ENCODE measurements at places on chromosomes 11 and 22.

DNA sequence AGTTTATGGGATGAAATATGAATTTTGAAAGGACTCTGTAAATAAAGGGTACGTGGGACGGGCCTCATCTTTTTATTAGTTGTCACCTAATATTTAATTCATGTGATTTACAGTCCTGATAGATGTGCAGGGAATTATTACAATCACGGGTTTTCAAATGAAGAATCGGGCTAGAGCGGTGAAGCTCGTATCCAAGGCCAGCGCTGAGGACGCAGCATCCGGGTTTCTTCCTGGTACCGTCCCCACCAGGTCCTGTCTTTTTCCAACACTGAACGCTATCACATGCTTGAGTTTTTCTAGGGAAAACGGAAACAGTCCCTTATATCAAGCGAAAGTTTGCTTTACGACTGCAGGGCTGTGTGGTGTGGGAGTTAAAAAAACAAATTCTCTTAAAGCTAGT lies 787 bp downstream of the SMDT1 start:
- DNase-seq: no peak

- no peak for DNase-seq
These were observed 62.6 kb downstream of the CWC15 start for GRCh38 chr11:94910779-94911178.

GRCh38 chr11:62921201-62921572 lies at the start of gene CHRM1:
Gene CHRM1 (minus strand): TSS chr11:62921363. CDS start chr11:62911100, 10,263 bp downstream.
- DNase-seq: no peak

GRCh38 chr11:68843703-68844312 lies 2.1 kb upstream of the CPT1A start:
- peak; percentile 19 for DNase-seq

DNA sequence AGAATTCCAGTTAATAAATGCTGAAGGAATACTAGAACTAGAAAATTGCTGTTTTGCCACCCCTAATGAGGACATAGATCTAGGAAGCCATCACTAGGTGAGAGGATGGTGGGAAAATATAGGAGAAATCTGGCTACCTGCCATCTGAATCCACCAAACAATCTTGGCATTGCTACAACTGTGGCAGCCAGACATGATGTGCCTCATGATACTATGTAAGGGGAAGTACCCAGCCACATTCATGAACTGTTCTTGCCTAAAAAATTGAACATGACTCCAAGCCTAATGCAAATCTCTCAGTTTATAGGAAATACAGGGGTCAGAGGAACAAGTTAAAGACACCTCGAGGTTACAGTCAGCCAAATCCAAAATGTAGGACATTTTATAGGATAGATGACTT lies 72.8 kb downstream of the SFI1 start:
- no peak for DNase-seq

DNA sequence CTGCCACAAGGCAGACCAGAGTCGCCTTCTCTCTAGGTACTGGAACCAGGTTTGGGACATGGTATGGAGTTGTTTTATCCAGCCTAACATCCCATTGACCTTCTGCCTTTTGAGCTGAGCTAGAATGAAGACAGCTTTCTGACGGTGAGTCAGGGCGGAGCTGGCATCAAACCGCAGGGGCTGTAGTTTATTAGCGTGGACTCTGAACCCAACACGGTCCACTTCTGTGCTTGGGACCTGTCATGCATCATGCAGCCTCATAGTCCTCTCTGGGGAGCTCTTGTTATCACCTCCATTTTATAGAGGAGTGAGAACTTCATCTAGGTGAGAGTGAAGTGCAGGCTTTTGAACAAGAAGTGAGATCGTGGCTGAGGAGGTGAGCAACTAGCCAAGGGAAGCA lies 8.3 kb downstream of the GAL3ST1 start:
- no peak for DNase-seq

DNA sequence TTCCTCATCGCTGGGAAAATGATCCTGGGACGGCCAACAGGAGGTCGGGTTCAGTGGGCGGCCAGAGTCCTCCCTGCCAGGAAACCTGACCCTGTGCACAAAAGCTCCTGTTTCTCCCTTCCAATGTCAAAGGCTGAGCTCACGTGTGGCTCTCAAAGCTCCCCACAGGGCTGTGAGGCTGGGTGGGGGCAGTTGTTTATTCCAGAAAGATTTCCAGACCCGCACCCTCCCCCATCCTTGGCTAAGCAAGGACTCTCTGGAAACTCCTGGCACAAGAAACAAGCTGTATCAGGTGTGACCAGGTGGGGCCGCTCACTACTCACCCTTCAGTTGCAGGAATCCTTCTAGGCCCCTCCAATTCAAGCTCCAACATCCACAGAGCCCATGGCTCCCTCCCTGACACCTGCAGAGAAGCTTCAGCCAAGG lies 131.9 kb downstream of the SHANK2 start:
- DNase-seq: no peak

DNA sequence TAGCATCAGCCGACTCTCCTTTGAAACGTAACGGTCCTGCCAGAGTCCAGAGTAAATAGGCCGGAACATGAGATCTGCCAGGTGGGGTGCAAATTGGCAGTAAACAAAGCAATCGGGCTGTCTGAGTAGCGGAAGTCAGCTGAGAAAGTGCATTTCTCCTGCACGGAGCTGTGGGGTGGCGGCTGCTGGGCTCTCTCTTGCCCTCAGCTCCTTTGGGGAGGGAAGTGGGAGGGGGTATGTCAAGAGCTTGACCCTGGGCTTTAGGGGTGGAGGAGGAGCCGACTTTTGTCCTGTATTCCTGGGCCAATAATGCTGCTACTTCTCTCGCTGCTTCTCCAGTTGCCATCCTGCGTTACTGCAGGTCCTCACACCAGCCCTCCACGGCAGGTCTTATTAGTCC lies 11.6 kb downstream of the GRIK4 start:
- no peak for DNase-seq

DNA sequence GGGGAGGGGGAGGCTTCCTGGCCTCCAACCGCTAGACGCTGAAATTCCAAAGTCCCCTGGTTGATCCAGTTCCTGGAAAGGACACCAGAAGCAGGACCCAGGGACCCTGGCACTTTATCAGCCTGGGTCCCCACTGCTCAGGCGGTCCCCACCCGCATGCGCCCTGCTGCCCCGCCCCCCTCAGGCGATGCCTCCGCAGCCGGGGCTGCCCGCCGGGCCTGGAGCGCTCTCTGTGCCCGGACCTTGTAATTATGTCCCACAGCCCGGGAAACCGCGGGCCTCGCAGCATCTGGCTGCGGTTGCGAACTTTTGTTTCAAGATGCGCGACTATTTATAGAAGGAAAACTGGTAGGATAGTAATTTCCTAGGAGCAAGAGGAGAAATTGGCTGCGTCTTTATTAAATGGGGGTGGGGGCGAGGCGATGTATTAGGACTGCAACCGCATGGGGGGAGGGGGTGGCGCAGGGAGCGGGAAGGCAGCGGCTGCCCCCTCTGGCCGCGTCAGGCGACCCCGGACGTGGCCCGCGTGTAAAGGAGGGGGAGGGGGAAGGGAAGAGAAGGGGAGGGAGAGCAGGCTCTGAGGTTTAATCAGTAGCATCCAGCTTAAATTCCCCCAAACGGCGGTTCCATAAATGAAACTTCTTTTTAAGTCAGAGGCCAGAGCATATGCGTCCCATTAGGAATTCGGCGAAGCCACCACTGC lies 6.1 kb downstream of the WNT7B start:
- DNase-seq: no peak

GRCh38 chr11:131868629-131869507 lies 498.5 kb downstream of the NTM start:
- DNase-seq: no peak

DNA sequence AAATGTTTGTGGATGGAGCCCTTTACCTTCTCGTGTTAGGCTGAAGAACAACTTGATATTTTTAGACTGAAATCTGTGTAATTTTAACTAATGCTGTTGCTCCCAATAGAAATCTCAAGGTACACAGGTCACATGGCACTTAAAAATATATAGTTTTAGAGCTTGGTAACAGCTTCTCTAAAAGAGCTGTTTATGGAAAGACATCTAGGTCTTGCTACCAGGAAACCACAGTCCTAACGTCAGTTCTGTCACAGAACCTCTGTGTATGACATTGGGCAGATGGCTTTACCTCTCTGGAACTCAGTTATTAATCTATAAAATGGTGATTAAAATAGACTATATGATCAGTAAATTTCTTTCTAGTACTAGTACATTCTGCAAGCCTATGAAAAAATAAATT lies 35.4 kb downstream of the PAK1 start:
- no peak for DNase-seq

DNA sequence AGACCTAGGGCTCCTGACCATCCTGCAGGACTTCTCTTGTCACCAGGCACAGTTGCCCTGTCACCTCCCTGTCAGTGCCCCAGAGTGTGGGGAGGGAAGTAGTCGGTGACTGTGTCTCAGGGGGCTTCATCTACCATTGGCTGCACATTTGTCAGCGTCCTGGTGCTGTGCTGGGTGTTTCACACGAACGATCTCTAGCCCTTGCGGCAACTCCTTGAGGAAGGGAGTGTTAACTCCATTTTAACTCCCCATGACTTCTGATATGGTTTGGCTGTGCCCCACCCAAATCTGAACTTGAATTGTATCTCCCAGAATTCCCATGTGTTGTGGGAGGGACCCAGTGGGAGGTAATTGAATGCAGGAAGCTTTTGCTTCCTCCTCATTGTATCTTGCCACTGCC lies 7.1 kb downstream of the TSKU start:
- no peak for DNase-seq

GRCh38 chr22:29125844-29126243 lies 53.0 kb downstream of the KREMEN1 start:
- no peak for DNase-seq

GRCh38 chr11:126700768-126701519 lies 299.6 kb downstream of the KIRREL3 start:
- no peak for DNase-seq

DNA sequence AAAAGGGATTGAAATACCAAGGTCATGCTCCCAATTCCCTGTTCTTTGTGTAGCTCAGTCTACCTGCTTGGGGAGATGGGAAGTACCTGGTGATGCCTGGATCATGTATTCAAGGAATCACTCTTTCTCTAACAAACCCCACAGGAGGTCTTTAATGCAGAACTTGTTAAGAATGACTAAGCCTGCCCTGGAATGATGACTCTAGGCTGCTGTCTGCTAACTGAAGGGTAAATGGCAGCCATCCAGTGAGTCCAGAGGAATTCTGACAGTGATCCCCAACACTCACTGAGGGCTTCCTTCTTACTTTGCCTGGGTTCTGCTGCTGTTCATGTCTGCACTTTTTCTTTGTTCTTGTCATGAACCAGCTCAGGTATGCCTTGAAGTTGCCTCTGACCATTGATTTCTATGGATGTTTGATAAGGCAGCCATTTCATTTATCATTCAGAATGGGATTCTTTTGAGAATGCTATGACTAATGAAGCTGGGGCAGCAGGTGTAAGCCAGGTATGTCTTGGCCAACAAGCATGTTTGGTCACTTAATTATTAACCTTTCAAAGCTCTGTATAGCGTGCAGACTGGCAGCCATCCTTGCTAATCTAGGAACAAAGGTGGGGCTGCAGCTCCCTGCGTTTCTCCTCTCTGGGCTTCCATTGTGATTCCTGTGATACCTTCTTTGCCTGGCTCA lies 11.4 kb downstream of the PRSS23 start:
- DNase-seq: no peak

GRCh38 chr22:33124471-33124870 lies 66.3 kb upstream of the SYN3 start:
- no peak for DNase-seq

DNA sequence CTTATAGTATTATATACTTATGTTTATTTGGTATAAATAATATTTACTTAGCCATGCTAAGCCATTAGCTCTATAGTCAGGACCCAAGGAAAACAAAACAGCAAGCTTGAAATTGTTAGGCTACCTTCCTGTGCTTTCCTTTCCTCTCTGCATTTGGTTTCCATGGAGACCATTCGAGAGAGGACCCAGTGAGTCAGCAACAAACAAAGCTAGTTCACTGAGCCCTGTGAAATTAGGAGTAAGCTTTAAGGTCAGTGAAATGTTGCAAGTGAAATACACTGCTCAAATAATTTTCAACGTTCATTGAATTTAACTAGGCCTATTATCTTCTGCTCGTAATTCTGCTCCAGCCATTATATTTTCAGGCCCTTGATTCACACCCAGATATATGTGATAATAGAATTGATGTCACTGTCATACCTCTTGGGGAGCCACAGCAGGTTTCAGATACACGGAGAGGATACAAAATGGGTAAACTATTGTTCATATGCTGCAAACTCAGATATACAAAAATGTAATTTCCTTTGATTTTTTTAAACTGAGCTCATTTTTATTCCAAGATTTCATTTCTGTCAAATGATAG lies 9.1 kb upstream of the OR10D3 start:
- DNase-seq: peak; percentile 13

DNA sequence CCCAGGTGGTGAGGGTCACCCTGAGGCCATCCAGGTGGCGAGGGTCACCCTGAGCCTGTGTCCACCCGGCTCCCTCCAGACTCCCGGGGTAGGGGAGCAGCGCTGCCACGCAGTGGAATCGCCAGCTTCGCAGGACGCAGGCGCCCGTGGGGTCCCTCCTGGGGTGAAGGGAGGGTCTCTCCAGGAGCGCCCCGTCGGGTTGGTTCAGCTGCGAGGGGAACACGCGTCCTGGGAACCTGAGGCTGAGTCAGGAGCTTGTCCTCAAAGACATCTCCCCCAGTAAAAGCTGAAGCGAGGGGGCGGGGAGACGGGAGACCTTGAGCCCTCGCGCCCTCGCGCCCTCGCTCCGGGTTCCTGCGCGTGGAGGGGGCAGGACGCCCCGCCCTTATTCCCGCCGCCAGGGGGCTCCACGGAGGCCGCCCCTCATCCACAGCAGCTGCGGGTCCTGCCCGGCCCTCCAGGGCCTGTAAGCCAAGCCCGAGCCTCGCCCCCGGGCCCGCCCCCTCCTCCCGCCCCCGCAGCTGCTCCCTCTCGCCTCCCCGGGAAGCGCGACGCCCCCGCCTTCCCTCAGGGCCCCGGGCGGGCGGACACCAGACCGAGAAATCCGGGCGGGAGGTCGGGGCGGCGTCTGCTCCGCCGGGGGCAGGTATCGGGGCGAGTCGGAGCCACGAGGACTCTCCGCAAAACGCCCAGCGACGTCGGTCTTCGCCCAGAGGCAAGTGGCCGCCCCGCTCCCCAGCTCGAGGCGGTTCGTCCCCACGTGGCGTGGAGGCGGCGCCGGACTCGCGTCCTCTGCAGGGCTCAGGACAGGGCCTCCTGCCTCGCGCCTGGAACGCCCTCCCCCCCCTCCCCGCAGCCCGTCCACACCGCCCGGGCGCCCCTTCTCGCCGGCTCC lies 22.8 kb downstream of the PIM3 start:
- no peak for DNase-seq

GRCh38 chr11:65417702-65418430 lies 4.7 kb upstream of the NEAT1 start:
- DNase-seq: no peak

GRCh38 chr11:69381681-69382130 lies 87.8 kb downstream of the MYEOV start:
- no peak for DNase-seq
